Gastroesophageal sphincter (tissue), 4 donors: ENCODE measurements at places on chromosomes 12 and 14. TPM values are rescaled to one million over a fixed set of nuclear protein-coding genes. Genes with fewer than 3 reads are reported as not detected.

DNA sequence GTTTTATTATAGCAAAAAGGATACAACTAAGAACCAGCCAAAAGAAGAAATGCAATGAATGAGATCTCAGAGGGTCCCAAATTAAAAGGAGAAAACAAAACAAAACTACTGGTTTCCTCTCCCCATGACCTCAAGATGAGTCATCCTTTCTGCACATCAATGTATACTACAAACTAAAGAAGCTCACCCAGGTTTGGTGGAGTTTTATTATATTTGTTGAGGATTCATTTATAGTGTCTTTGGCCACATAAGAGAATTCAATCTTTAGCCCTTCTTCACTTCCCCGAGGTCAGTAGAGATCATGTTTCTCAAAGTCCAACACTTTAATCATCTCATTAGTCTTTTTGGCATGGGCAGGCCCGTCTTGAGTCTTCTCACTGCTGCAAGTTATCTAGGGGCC, 210.6 kb downstream of the SLC6A15 start:
- no peak for ATAC-seq

GRCh38 chr14:104676130-104676693, 13.2 kb upstream of the INF2 start:
- no peak for ATAC-seq

MYL2 gene
- not detected for total RNA-seq

DNA sequence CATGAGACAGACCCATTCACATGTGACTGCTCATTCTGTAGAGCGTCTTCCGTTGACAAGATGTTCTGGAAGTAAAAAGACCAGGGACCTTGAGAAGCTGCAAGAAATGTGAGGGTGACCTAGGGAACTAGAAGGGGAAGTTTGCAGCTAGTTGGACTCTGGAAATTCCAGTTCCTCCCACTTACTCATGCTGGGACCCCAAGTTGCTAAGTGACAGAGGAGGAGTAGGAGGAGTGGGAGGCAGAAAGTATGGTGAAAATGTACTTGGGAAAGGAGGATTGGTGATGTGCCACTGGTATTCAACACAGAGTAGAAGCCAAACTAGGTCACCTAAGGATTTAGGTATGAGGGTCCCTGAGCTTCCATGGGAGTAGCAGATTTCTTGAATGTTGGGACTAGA, 132.4 kb downstream of the KCNA5 start:
- no peak for ATAC-seq

DNA sequence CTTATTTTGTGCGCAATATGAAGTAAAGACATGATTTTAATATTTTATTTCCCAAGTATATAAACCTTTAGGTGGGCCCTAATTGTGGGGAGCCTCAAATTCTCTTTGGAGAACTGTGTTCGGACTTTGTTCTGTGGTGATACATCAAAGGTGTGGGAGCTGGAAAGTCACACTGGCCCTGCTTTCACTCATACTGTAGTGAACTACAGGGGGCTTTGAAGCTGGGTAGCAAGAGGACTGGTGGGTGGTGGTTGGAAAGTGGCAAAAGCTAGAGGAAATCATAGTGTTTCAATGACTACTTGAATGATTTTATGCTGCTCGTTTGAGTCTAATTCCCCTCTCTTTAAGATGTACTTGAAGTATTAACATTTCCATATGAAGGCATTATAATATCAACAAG, 13.2 kb downstream of the TTC6 start:
- ATAC-seq, result no peak

GRCh38 chr14:24990050-24990449, 59.9 kb downstream of the STXBP6 start:
- no peak for ATAC-seq

RGS6 gene
- 6.5 TPM for total RNA-seq

GRCh38 chr14:64955297-64955696, 12.8 kb upstream of the GPX2 start:
- no peak for ATAC-seq

- ATAC-seq, result no peak
These were observed 172.3 kb upstream of the STXBP6 start for GRCh38 chr14:25222256-25222655.

- no peak for ATAC-seq
These were observed 28.6 kb upstream of the HSP90B1 start for GRCh38 chr12:103901518-103902173.

FAM181A gene
- total RNA-seq, result not detected

DNA sequence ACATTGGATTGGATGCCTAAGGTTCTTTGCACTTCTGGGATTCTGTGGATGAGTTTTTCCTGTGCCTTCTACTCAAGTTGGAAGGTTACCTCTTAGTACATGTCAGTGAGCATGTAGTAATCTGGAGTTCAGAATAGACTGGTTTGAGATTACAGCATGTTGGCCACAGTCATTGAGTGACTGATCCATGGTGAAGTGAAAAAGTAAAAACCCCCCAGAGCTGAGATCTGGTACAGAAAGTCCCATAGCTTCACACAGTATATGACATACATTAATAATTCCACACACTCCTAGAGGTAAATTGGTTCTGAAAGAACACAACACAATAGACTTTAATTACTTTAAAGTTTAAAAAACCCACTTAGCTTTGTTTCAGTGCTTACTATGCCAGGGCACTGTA, 11.9 kb upstream of the CCND2 start:
- ATAC-seq, result no peak

DNA sequence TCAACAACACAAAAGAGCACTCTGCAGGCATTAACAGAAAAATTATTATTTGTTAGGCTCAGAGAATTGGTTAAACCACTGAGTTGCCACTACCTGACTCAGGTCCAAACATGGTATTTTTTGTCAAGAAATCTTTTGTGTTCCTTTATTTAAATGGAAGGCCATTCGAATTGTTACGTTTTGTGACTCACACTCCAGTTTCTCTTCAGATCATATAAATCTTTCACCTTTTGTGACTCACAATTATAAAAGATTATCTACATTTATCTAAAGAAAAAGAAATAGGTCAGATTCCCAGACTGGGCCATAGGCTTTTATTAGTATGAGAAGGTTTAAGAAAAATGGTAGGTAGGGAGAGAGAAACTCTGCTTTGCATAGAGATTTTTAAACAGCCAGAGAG, 669.8 kb downstream of the GALC start:
- ATAC-seq, result no peak

- ATAC-seq, result no peak
These were observed 89.2 kb downstream of the FOXN3 start for GRCh38 chr14:89327771-89328212.

DNA sequence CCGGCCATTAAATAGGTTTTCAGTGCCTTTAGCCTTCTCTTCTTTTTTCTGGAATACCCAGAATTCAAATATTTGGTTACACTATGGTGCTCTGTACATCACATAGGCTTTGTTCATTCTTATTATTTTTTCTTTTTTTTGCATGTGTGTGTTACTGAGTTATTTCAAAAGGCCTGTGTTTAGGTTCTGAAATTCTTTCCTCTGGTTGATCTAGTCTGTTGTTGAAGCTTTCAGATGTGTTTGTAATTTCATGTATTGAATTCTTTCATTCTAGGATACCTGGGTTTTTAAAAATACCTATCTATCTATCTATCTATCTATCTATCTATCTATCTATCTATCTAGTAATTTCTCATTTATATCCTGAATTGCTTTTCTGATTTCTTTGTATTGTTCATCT, 66.9 kb downstream of the FBXO33 start:
- ATAC-seq, result no peak
